Activated CD4-positive, alpha-beta memory T cell treated with anti-CD3 and anti-CD28 coated beads, Interleukin-2, amount 10 ng/mL, durations not matched to agents 7 days and 5 days (primary cell): ENCODE measurements at places on chromosomes 5 and 9. TPM values are rescaled to one million over a fixed set of nuclear protein-coding genes. Genes with fewer than 3 reads are reported as not detected.
A peak's percentile ranks its signal among the peaks of the same experiment; 100 is the strongest.

DAB2IP gene
- total RNA-seq = not detected

CDKN2A gene
- total RNA-seq = 19.4 TPM

CCL19 gene
- not detected for total RNA-seq

- DNase-seq = peak; percentile 73
- no peak overlapping the region for H3K27ac ChIP-seq
- H3K36me3 ChIP-seq = no peaks in the 10 kb centered on the region
- no peak overlapping the region for H3K4me3 ChIP-seq
Observed at GRCh38 chr5:76867827-76868693, 18.2 kb downstream of the S100Z start.

KCNIP1 gene
- not detected for total RNA-seq
